Activated CD8-positive, alpha-beta memory T cell treated with anti-CD3 and anti-CD28 coated beads, Interleukin-2, amount 10 ng/mL, durations not matched to agents 7 days and 5 days (primary cell): ENCODE measurements at places on chromosomes 1 and 21.
A peak's percentile ranks its signal among the peaks of the same experiment; 100 is the strongest.

GRCh38 chr1:48697066-48697707 lies 79.5 kb downstream of the BEND5 start:
- DNase-seq: peak; percentile 59

DNA sequence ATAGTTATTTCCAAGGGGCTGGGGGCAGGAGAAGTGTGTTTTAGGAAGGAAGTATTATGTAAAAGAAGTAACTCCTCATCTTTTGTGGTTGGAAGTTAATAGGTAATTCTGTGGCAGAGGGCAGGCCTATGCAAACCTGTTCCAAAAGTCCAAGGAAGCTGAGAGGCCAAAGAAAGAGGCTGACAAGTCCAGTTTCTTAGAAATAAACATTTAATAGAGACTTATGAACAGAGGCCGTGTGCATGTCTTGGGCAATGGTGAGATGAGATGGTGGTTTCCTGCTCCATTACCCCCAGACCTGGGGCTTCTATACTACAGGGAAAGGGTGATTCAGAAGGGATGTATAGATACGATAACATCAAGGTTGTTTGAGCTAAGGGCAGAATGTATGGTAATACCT lies 7.6 kb upstream of the CA14 start:
- no peak for DNase-seq

DNA sequence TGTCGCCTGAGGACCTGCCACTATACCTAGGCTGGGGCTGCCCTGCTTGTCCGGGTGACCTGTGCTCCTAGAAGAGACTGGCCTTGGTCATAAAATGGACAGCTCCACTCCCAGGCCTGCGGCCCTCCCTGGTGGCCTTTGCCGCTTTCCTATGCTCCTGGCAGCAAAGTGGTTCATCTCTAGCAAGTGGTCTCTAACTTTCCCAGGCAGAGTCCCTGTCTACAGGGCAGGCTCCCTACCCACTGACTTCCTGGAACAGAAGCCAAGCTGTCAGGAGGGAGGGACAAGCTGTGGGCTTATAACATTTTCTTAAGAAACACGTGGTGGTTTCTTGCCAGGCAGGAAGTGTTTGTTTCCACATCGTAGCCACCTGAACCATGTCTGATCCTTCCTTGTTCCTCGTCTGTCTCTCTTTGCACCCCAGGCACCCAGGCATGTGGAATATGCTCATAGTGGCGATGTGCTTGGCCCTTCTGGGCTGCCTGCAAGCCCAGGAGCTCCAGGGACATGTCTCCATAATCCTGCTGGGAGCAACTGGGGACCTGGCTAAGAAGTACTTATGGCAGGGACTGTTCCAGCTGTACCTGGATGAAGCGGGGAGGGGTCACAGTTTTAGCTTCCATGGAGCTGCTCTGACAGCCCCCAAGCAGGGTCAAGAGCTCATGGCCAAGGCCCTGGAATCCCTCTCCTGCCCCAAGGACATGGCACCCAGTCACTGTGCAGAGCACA lies 10.1 kb downstream of the H6PD start:
- DNase-seq: no peak

- no peak for DNase-seq
These were observed 28.5 kb downstream of the PALMD start for GRCh38 chr1:99674115-99675064.

DNA sequence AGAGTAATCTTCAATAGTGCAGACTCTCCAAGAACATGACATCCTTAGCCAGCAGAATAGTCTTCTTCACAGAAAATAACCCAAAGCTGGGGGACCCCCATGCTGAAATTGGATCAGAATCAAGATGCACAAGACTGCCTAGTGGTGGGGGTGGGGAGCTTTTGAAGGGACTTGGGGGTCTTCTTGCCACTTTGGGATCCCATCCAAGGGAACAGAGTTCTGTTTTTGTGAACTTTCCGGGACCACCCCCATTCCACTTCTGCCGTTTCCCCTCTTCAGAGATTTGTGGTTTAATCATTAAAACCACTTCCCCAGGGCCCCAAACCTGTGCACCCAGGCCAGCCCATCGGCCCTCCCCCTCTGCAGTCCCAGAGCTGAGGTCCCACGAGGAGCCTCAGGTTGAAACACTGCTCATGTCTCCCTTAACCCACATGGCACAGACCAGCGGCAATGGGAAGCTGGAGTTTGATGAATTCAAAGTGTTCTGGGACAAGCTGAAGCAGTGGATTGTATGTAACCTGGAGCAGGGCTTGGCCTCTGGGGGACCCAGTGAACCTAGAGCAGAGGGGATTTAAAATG lies 44.9 kb downstream of the CAPN9 start:
- DNase-seq: no peak

DNA sequence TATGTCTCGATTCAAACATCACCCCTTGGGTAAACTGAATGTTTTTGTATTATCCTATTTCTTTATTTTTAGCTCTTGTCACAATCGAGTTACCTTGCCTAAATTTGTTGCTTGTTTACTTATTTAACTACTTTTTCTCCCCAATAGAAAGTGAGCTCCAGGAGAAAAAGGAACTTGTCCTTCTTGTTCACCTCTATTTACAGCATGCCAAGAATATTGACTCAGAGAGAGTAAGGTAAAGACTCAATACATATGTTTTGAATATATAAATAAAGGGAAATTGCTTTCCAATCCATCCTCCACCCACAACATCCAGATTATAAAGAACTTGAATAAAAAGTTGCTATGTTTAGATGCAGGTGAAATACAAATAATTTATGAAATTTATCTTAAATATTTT lies 107.3 kb upstream of the PDC start:
- DNase-seq: no peak

GRCh38 chr21:32137931-32138330 lies 140.9 kb downstream of the MIS18A start:
- no peak for DNase-seq

DNA sequence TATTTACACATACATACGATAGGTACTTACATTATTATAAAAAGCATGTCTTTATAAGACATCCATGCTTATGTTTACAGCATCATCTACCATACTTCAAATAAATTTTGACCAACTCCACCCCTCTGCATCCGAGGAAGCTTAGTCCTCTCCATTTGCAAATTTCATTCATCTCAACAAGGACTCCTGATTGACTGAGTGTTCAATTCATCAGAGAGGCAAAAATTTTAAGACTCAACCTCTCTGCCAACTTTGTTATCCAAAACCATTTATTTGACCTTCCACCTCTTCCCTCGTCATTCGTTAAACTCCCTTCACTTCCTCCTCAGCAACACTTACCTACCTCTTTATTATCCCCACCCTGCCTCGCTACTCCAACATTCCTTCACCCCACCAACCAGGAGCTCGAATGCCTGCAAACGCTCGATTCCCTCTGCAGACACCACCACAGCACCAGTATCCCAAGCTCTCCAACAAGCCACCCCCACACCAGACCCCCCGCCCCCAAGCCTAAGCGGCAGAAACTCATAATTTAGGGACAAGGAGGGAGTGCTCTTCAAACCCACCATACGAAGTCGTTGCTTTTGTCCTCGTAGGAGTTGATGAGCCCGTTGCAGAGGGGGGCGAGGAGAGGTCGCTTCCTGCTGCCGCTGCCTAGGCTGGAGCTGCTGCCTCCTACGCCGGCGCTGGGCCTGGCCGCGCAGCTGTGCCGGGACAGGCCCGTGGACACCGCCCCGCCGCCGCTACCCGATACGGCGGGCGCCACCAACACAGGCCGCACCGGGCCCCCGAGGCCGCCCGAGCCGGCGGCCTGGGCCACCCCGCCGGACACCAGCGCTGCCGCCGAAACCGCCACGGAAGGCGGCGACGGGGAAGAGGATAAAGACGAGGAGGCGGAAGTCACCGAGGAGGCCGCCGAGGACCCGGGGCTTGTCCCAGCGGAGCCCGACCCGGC lies 803 bp downstream of the COP1 start:
- DNase-seq: peak; percentile 68

DNA sequence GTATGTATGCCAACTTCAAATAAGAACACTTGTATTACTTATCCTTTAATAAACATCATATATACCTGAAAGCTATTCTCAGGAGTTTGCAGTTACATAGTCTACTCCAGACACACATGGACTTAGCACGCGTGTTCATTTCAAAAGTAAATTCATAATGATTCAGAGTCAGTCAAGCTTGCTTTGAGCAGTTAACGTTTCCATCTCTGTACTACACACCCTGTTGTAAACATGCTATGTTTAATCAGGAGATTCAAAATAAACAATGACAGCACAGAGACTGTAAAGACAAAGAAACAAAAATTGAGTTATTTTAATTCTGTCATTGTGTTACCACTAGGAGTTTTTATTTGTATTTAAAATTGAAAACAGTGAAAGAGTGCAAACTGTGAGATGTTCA lies 119.6 kb downstream of the NRIP1 start:
- no peak for DNase-seq

- peak; percentile 70 for DNase-seq
These were observed 8.8 kb upstream of the GUCA2A start for GRCh38 chr1:42173155-42173933.

DNA sequence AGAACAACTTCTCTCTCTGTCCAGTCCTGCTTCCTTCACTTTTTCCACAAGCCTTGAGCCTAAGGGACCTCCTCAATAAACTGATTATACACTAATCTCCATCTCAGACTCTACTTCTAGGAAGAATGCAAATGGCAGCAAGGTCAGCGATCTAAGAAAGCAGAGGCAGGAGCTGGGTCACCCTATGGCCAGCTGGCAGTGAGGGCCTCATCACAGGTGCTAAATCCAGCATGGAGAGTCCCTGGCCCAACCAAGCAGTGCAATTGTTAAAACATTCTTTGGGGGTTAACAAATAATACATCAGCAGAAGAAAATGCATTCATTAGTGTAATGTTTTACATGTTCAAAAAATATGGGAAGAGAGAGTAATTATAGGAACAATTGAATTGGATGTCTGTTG lies 416.0 kb downstream of the SIPA1L2 start:
- DNase-seq: no peak

DNA sequence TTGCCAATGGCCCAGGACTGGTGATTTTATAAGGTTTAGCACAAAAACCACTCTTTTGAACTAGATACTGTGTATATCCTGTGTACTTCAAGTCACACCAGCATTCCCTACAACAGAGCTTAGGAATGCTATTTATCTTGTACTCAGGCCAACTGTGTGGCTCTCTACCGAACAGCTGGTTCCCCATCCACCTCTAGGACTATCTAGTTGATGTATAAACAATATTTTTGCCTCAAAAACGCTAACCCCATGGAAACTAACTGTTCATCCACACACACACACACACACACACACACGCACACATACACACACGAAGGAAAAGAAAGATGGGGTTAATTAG lies 28.7 kb upstream of the SLC45A3 start:
- no peak for DNase-seq

- no peak for DNase-seq
These were observed 112.9 kb upstream of the F3 start for GRCh38 chr1:94654459-94654858.

DNA sequence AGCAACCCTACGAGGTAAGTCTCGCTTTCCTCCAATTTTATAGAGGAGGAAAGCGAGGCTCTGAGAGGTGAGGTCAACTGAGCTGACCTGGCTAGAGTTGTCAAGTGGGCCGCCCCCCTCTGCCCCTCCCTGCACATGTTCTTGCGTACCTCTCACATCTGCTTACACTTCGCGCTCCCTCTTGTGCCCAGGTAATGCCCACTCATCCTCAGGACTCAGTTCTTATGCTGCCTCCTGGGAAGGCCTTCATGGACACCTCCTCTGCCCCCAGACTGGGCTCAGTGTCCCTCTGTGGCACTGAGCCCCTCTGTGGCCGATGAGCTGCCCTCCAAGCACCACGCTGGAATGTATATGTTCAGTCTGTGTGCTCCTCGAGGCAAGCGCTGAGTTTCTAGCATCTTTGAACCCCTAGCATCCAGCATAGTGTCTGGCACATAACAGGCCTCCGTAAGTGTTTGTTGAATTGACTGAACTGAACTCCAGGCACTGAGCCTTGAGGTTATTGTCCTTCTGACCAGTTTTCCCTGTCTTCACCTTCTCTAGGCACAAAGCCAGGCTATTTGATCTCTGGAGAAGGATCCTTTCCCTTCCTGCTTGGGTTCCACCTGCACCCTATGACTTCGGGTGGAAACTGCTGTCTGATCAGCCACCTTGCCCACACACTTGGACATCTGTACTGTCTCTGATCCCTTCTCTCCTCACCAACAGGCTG lies 13.5 kb downstream of the MOV10 start:
- no peak for DNase-seq

- DNase-seq: no peak
These were observed 22.1 kb upstream of the FAM43B start for GRCh38 chr1:20530306-20530705.

DNA sequence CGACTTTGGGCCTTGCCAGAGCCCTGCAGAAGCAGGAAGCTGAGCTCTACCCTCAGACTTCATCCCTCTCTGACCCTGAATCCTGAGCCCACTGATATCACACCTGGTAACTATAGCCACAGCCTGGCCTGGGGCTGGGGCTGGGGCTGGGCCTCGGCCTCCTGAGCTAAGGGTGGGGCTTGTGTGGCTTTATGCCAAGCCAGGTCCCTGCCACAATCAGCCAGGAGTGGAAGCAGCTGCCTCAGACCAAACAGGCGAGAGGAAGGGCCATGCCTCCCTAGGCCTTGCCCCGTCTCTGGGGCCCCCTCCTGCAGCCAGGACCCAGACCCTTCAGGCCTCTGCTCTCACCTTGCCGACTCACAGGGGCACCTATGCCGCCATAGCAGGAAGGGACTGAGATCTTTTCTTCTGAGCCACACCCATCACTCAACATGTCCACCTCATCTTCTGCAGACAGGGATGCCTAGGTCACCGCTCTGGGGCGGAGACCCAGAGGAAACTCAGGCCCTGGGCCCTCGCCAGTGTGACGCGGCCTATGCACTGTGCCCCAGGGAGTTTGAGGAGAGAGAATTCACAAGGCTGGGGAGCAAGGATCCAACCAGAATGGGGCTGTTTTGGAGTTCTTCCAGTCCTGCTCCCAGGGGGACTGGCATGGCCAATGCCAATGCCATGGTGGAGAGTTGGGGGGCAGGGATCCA lies 5.7 kb downstream of the UBXN11 start:
- no peak for DNase-seq

- DNase-seq: no peak
These were observed 27.8 kb downstream of the COL18A1 start for GRCh38 chr21:45432575-45433255.

GRCh38 chr1:171366816-171367215 lies 52.8 kb downstream of the FMO4 start:
- no peak for DNase-seq

GRCh38 chr1:31834501-31834900 lies 18.7 kb upstream of the SPOCD1 start:
- no peak for DNase-seq

DNA sequence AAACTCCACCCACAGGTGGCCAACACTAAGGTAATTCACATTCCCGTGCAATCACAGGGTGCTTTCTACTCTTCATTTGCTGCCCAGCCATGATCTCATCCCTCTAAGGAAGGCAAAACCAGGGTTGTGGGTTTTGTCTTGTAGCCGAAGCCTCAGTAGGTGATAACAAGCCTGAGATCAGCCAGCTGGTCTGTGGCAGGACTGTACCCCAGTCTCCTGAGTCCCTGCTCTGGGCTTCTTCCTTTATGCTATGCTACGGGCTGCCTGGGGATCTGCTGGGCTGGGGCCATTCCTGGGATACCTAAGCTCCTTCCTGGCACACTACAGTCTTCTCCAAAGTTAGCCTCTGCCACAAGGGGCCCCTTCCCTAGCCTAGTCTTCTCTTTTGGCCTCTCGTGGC lies 9.8 kb downstream of the PPFIA4 start:
- no peak for DNase-seq
